Umbilical cord (tissue), 2 donors: ENCODE measurements at places on chromosomes 6 and 20. TPM values are rescaled to one million over a fixed set of nuclear protein-coding genes. Genes with fewer than 3 reads are reported as not detected.

The SLC17A2 gene
- 0.48 TPM for total RNA-seq

The NKX2-2 gene
- 1.4 TPM for total RNA-seq

The BPIFB6 gene
- total RNA-seq = not detected

The C6orf58 gene
- total RNA-seq = not detected

The WFDC10B gene
- not detected for total RNA-seq

The MSH5 gene
- total RNA-seq = 8.2 TPM

The ANGPT4 gene
- total RNA-seq = 0.24 TPM

The EEF1A2 gene
- 7.2 TPM for total RNA-seq

The GNRH2 gene
- total RNA-seq = not detected

The SEL1L2 gene
- 13.7 TPM for total RNA-seq

The LBP gene
- total RNA-seq = 3.9 TPM

The NKAIN2 gene
- 4.6 TPM for total RNA-seq

The ZBP1 gene
- total RNA-seq = 0.48 TPM

The COL11A2 gene
- 0.72 TPM for total RNA-seq

The MCHR2 gene
- 12.8 TPM for total RNA-seq

The EYS gene
- total RNA-seq = 17.3 TPM

The TRIM40 gene
- total RNA-seq = 0.48 TPM

The CTAGE9 gene
- 6.3 TPM for total RNA-seq

The CDC25B gene
- 6.7 TPM for total RNA-seq

The HSPA12B gene
- total RNA-seq = 13.5 TPM

The TNXB gene
- 24.1 TPM for total RNA-seq

The ZNF512B gene
- total RNA-seq = 8.9 TPM

The NHLRC1 gene
- 5.5 TPM for total RNA-seq

The SLC35F1 gene
- total RNA-seq = 2.2 TPM

The DPPA5 gene
- total RNA-seq = not detected

The ACAT2 gene
- 26.5 TPM for total RNA-seq

The GPR6 gene
- total RNA-seq = not detected
